Immature natural killer cell (primary cell): ENCODE measurements at places on chromosomes 7 and 10. TPM values are rescaled to one million over a fixed set of nuclear protein-coding genes. Genes with fewer than 3 reads are reported as not detected.

DNA sequence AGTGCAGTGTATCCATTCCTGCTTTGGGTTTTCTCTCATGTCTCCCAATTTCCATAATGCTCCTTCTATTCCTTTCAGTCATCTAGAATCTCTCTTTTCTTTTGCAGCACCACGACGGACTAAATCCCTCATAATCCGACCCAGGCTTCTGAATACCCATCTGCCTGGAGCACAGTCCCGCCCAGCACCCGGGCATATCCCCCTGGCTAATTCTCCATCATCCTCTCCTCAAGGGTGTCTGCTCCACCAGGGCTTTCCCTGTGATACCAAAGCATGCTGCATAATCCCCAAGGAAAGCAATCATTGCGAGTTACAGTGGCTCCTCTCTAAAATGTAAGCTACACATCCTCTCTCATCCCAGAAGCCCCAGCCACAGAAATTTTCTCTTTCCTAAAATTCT, 321.9 kb downstream of the CCDC3 start:
- H3K36me3 ChIP-seq: peaks cover 23% of the 10 kb centered on the region
- H3K27me3 ChIP-seq: peaks cover 4% of the 10 kb centered on the region
- no peak overlapping the region for H3K4me3 ChIP-seq
- no peak overlapping the region for H3K27ac ChIP-seq
- H3K4me1 ChIP-seq: no peaks in the 10 kb centered on the region
- DNase-seq: no peak

MYOZ1 gene
- not detected for polyA plus RNA-seq

DNA sequence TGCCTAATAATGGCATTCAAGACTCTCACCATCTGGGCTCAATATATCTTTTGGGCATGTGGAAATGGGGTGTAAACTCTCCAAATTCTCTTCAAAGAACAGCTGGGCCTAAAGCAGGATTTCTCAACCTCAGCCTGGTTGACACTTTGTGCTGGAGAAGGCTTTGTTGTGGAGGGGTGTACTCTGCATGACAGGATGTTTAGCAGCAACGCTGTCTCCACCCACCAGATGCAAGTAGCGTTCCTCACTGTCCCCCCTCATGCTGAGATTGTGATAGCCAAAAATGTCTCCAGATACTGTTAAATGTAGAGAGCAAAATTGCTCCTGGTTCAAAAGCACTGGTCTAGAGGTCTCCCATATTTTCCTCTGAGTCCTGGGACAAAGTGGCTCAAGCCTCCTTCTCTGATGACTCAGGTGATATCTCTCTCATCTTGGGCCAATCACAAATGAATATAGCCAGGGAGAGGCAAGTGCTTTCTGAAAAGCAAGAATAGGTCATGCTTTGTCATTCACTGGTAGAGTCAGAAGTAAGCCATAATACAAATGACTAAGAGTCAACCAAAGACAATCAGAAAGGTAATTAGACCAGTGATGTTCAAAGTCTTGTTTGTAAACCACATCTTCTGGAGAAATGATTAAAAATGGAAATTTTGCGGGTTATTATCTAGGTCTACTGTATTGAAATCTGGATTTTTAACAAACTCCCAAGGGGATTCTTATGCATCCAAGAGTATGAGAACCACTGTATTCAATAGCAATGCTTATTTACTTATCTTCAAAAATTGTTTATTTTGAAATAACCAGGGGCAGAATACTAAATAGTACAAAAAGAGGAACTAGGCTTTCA, 330.8 kb downstream of the PTEN start:
- peaks cover 4% of the 10 kb centered on the region for H3K36me3 ChIP-seq
- H3K27me3 ChIP-seq: peaks cover 5% of the 10 kb centered on the region
- DNase-seq: peak; percentile 46
- peak overlapping the region; percentile 3 for H3K27ac ChIP-seq
- H3K4me1 ChIP-seq: peaks cover 17% of the 10 kb centered on the region

DNA sequence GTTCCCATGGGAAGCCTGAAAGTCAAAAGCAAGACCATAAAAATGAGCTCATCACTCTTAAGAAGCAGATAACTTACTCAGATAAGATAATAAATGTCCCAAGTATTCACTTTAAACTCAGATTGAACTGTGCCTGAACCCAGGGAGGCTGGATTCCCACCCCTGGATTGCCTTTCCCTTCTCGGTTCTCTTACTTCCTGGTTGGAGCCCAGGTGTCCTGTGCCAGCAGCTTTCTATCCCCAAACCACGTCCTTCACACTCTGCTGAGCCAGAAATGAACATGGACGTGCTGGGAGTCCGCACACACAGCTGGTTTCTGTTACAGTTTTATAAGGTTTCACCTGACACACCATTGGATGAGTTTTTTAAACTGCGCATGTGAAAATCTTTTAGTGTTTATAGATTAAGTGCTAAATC, 636.2 kb upstream of the IGFBP3 start:
- no peak overlapping the region for H3K4me3 ChIP-seq
- H3K27ac ChIP-seq: no peak overlapping the region
- no peak for DNase-seq
- no peaks in the 10 kb centered on the region for H3K4me1 ChIP-seq
- H3K27me3 ChIP-seq: no peaks in the 10 kb centered on the region

GRCh38 chr10:35758076-35758475, 116.0 kb upstream of the FZD8 start:
- no peaks in the 10 kb centered on the region for H3K4me1 ChIP-seq
- no peaks in the 10 kb centered on the region for H3K27me3 ChIP-seq
- no peak overlapping the region for H3K27ac ChIP-seq
- no peak for DNase-seq
- H3K4me3 ChIP-seq: no peak overlapping the region

SYT15B gene
- polyA plus RNA-seq: not detected

- peaks cover 11% of the 10 kb centered on the region for H3K36me3 ChIP-seq
- H3K4me1 ChIP-seq: peaks cover 42% of the 10 kb centered on the region
- no peak within 1 kb of the TSS for H3K4me3 ChIP-seq
- H3K27me3 ChIP-seq: peaks cover 6% of the 10 kb centered on the region
Observed at GRCh38 chr7:142770661-142771352, at the start of gene PRSS2. Gene PRSS2, plus strand, starts transcription at chr7:142770970. Its CDS starts 13 bp downstream, at chr7:142770983.

CPA2 gene
- polyA plus RNA-seq: not detected

GRCh38 chr10:123014772-123015171, 6.0 kb downstream of the ACADSB start:
- H3K4me1 ChIP-seq: peaks cover 18% of the 10 kb centered on the region
- peaks cover 10% of the 10 kb centered on the region for H3K36me3 ChIP-seq
- no peak overlapping the region for H3K4me3 ChIP-seq
- H3K27me3 ChIP-seq: no peaks in the 10 kb centered on the region
- H3K27ac ChIP-seq: no peak overlapping the region
- no peak for DNase-seq

GRCh38 chr10:77532068-77532467, 105.5 kb downstream of the KCNMA1 start:
- peaks cover 2% of the 10 kb centered on the region for H3K27me3 ChIP-seq
- H3K36me3 ChIP-seq: no peaks in the 10 kb centered on the region
- no peaks in the 10 kb centered on the region for H3K4me1 ChIP-seq
- no peak overlapping the region for H3K27ac ChIP-seq

- no peak overlapping the region for H3K27ac ChIP-seq
- no peak overlapping the region for H3K4me3 ChIP-seq
- H3K27me3 ChIP-seq: no peaks in the 10 kb centered on the region
- peaks cover 11% of the 10 kb centered on the region for H3K36me3 ChIP-seq
Observed at GRCh38 chr10:21807180-21807579, 196.3 kb downstream of the DNAJC1 start.

ECHDC3 gene
- 0.77 TPM for polyA plus RNA-seq

DNA sequence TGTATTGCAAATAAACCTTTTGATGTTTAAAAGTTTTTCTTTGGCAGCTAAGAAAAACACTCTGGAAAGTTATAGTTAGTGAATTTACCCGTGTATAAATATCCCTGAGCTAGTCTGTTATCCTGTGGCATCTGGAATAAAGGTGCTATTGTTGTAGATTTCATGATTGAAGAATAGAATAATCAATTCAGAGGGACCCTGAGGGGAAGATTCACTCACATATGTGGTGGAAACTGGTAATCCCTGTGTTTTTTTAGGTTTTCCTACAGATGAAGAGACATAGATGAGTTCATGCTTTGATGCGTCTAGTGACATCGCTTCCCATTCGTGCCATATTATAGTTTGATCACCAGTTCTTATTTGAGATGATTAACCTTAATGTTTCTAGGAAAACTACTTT, 164.6 kb downstream of the TWIST1 start:
- H3K27ac ChIP-seq: no peak overlapping the region
- no peaks in the 10 kb centered on the region for H3K4me1 ChIP-seq
- DNase-seq: no peak
- H3K36me3 ChIP-seq: no peaks in the 10 kb centered on the region
- H3K4me3 ChIP-seq: no peak overlapping the region

DNA sequence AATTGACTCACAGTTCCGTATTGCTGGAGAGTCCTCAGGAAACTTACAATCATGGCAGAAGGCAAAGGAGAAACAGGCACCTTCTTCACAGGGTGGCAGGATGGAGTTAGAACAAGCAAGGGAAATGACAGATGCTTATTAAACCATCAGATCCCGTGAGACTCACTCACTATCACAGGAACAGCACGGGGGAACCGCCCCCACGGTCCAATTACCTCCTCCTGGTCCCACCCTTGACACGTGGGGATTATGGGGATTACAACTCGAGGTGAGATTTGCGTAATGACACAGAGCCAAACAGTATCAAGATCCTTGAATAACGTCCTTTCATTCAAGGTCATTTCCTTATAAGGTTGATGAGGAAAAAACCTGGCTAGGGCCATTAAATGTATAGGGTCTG, 176.6 kb downstream of the TPK1 start:
- H3K4me1 ChIP-seq: peaks cover 8% of the 10 kb centered on the region
- H3K4me3 ChIP-seq: no peak overlapping the region
- DNase-seq: no peak
- H3K27me3 ChIP-seq: no peaks in the 10 kb centered on the region

GRCh38 chr10:88898727-88899126, 18.7 kb downstream of the STAMBPL1 start:
- H3K4me3 ChIP-seq: no peak overlapping the region
- peaks cover 50% of the 10 kb centered on the region for H3K4me1 ChIP-seq
- no peak for DNase-seq
- H3K27ac ChIP-seq: no peak overlapping the region

GRCh38 chr10:6543431-6544005, 36.6 kb downstream of the PRKCQ start:
- peaks cover 4% of the 10 kb centered on the region for H3K36me3 ChIP-seq
- H3K4me3 ChIP-seq: peak overlapping the region; percentile 92
- H3K27ac ChIP-seq: peak overlapping the region; percentile 99
- DNase-seq: peak; percentile 35

C10orf143 gene
- polyA plus RNA-seq: 27.0 TPM

FGFR2 gene
- polyA plus RNA-seq: not detected

DNA sequence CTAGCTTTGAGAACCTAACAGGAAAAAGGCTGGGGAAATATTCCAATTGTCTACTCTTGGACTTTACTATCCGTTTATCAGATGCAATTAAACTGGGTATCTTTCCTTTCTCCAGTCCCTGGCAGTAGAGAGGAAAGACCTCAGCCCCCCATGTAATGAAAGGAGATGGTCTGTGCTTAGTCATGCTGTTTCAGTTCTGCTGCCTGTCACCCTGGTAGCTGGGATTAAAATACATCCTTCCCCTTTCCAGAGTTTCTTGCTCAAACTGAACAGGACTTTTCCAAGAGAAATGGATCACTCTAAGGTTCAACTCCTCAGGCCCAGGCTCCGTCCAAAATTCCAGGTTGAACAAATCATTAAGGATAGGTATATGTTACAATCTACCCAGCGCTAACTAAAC, 202.9 kb downstream of the PTEN start:
- H3K27ac ChIP-seq: no peak overlapping the region
- H3K4me1 ChIP-seq: peaks cover 71% of the 10 kb centered on the region

GRCh38 chr10:123348691-123349572, 194.7 kb downstream of the BUB3 start:
- H3K4me1 ChIP-seq: no peaks in the 10 kb centered on the region
- DNase-seq: no peak
- H3K27me3 ChIP-seq: peaks cover 3% of the 10 kb centered on the region
- no peak overlapping the region for H3K27ac ChIP-seq

SPDYE9 gene
- polyA plus RNA-seq: not detected
